ENCODE measurements at places on chromosomes 5 and 9.

DNA sequence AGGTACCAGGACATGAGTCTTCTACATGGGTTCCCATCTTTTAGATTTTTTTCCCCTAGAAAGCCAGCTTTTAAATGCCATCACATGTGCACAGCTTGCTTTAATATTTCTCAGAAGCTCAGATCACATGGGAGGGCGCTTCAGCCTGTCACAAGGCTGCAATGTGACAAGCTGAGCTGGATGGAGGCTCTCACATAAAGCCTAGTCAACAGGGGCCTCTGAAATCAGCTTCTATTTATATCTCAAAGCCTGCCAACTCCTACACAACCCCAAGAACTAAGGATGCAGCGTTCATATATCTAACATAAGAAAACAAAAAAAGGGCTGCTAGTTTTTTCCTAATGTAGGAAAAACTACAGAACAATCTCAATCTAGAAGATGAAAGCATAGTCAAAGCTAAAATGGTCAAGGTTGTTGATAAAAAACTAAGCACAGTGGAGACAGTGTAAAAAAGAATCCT lies 2.3 kb downstream of the ZFAND5 start:
- DNase-seq = peak; percentile 53

- no peak for DNase-seq
Measured at GRCh38 chr5:66639037-66639436, 42.8 kb downstream of the MAST4 start.

DNA sequence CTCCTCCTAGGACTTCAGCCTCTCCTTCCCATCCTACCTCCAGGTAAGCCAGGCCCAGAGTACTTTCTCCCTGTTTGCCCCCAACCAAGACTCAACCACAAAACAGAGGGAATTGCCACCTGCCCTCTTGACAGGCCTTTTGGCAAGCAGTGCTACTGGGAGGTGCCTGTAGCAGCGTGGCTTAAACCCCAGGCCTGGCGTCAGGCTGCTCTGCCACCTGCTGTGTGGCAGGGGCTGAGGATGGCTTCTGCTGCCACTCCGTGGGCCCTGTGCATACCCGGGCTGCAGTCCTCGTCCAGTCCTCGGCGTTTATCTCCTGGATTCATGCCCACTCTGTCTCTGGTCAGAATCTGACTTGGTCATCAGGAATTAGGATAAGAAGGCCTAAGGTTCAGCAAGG lies 163.1 kb downstream of the PAX5 start:
- no peak for DNase-seq

GRCh38 chr9:103037508-103038477 lies 42.7 kb downstream of the CYLC2 start:
- DNase-seq = no peak

GRCh38 chr5:57828221-57828620 lies 345.6 kb upstream of the ACTBL2 start:
- DNase-seq = no peak

GRCh38 chr9:4862506-4863250 lies 69.9 kb downstream of the RCL1 start:
- DNase-seq = no peak

DNA sequence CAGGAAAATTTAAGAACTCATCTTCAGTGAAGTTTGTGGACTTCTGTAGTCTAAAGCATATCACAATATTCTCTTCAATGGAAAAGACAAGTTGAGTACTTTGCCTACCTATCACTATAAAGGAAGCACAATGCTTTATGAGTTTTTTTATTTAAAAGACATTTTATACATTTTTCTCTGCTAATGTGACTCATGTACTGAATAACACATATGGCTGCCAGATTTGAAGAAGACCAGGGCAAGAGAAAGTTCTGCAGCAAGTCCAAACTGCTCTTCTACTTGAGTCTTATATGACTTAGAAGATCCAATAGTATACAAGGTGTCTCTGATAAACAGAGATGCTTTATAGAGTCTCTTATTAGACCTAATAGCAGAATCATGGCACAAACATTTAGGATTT lies 978.4 kb downstream of the TLE4 start:
- DNase-seq = no peak

DNA sequence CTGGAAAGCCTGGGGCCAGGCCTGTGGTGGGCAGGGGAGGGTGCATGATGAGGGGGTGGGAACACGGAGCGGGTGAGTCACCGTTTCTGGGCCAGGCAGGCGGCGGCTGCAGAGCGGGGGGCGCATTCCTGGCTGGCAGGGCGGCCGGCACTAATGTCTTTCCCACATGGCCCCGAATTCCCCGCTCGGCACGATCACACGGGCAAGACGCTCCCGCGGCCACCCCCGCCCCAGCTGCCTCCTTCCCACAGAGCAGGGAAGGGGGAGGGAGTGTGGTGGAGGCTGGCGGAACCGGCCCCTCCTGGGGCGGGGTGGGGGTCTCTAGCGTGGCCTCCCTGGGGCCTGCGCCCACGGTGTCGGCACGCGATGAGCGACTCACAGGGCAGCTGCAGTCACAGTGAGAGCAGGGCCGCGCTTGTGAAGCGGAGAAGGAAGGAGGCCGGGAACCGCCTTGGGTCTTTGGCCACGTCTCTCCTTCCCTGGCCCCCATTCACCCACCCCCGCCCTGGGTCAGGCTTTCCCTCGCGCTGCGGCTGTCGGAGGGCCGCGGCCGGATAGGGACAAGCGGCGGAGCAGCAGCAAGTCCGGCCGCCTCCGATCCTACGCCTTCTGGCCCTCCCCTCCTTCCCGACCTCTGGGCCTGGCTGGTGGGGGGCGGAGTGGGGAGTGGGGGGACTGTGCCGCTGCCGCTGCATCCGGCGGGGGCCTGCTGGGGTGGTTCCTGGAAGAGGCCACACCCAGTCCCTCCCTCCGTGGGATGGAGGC lies 48.9 kb downstream of the CXXC5 start:
- peak; percentile 47 for DNase-seq

DNA sequence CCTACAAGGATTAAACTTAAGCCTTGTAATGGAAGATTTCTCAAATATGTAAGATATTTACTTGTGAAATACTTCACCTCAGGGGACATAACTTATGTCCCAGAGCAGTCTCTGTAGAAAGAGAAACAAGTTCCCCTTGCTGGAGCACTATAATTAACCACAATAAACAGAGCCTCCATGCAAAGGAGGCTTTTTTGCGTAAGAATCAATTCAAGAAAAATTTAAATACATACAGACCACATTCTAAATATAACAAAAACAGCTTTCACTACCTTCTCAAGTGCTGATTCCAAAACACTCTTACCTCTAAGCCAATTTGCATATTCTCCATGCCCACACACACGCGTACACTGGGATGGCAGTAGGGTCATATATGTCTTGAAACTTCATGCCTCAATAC lies 30.7 kb upstream of the CCNB1 start:
- no peak for DNase-seq

- DNase-seq = no peak
Measured at GRCh38 chr9:131220485-131220884, 55.8 kb downstream of the FAM78A start.

- DNase-seq = no peak
Measured at GRCh38 chr9:8338767-8339510, 539.4 kb upstream of the DMAC1 start.

DNA sequence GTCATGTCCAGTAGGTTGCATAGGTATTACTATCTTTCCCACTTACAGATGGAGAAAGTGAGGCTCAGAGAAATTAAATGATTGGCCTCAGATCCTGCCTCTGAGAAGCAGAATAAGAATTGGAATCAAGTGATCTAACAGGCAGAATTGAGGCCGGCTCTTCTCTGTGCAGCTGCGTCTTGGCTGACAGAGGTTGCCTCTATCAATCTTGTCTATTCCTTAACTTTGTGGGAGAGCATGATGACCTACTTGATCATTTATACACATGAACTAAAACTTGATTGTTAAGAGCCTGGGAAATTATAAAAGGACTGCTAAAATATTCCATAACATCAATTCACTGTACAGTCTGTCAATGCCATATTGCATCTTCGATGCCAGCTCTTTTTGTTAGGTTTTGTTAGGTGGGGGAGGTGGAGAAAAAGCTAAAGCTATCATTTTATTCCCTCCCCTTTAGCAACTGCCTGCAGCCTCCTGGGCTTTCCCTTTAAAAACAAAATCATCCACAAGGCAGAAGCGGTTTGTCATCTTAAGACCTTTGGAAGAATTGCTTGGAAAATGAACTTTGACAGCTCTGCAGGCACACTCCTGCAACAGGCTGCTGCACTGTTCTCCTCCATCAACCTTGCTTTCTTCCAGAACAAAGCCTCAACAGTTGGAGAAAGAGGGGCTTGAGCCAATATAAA lies 247.4 kb downstream of the SMARCA2 start:
- no peak for DNase-seq
